Dermis blood vessel endothelial cell (primary cell): ENCODE measurements at places on chromosomes 12 and 14. TPM values are rescaled to one million over a fixed set of nuclear protein-coding genes. Genes with fewer than 3 reads are reported as not detected.

RAPGEF3 gene
- 52.0 and 106 TPM in 2 replicates for total RNA-seq

DNA sequence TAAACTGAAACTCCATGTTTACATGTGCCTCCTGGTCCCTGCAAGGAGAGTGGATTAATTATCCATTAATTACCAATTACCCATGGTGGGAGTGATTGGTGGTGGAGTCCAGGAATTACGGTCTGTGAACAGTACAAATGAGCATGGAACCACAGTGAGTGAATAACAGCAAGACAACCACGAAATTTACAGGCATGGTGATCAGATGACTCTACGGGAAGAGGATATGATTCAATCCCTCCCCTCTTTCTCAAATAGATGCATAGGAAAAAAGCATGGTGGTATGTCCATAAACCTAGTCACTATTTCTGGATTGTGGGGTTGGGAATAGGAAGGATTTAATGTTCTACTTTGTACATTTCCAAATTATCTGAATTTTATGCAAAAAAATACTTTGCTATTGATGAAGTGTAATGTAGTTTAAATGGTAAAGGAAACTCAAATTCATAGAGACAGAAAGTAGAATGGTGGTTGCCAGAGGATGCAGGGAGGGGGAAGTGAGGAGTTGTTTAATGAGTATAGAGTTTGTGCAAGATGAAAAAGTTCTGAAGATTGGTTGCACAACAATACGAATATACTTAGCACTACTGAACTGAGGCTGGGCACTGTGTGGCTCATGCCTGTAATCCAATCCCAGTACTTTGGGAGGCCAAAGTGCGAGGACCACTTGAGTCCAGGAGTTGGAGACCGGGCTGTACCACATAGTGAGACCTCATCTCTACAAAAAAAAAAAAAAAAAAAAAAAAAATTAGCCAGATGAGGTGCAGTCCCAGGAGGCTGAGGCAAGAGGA, 41.2 kb upstream of the C12orf75 start:
- DNase-seq: peak; percentile 56

DNA sequence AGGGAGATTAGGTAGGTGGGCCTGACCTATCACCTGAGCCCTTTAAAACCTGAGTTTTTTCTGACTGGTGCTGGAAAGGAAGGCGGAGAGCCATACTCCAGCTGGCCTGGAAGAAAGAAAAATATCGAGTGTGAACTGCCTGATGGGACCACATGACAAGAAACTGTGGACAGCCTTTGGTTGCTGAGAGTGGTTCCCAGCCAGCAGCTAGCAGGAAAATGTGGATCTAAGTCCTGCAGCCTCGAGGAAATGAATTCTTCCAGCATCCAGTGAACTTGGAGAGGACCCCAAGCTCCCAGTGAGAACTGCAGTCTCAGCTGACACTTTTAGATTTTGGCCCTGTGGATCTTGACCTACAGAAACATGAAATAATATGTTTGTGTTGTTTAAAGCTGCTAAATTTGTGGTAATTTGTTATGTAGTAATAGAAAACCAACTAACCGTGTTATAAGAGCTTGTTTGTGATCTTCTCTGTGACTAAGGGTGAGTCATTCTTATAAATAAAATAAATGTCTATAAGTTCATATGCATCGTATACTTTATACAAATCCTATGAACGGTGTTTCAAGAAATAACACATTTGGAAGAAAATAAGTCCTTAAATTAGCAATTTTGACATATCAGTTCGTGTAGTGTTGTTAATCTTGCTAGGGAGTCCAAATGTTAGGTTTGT, 359.6 kb downstream of the BMP4 start:
- no peak for DNase-seq

DNA sequence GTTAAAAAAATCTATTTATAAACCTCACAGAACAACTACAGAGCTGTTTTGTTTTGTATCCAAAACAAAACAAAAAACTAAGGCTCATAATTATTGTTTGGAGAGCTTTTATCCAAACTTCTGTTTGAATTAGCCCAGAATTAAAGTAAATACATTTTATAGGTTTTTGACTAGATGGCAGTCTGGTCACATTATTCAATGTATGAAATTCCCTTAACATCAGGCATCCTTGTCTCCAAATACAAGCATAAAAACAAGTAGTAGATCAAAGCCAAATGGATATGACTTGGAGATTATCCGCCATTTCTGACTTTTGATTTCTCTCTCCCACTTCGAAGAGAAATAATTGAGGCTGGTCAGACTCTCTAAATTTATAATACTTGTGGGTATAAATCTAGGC, 63.5 kb downstream of the SLC38A1 start:
- DNase-seq: no peak

DNA sequence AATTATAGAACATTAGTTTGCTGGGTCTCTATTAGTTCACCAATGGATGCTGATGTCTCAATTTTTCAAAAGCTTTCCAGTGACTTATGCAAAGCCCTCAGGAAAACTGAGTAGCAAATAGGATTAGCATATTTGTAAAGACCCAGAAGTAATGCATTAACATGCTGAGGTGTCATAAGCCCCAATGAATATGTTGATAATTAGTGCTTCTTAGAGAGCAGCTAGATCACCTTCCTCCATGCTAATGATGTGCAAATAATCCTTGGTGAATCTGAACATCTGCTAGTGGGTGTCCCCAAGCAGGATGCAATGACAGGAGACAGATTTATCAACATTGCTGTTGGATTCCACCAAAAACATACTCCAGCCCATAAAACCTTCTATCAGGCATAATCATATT, 19.0 kb downstream of the IFNG start:
- DNase-seq: no peak

- DNase-seq: no peak
Observed at GRCh38 chr14:101174522-101174838, 271.0 kb upstream of the RTL1 start.

- no peak for DNase-seq
Observed at GRCh38 chr12:23855813-23856212, 93.7 kb downstream of the SOX5 start.

DNA sequence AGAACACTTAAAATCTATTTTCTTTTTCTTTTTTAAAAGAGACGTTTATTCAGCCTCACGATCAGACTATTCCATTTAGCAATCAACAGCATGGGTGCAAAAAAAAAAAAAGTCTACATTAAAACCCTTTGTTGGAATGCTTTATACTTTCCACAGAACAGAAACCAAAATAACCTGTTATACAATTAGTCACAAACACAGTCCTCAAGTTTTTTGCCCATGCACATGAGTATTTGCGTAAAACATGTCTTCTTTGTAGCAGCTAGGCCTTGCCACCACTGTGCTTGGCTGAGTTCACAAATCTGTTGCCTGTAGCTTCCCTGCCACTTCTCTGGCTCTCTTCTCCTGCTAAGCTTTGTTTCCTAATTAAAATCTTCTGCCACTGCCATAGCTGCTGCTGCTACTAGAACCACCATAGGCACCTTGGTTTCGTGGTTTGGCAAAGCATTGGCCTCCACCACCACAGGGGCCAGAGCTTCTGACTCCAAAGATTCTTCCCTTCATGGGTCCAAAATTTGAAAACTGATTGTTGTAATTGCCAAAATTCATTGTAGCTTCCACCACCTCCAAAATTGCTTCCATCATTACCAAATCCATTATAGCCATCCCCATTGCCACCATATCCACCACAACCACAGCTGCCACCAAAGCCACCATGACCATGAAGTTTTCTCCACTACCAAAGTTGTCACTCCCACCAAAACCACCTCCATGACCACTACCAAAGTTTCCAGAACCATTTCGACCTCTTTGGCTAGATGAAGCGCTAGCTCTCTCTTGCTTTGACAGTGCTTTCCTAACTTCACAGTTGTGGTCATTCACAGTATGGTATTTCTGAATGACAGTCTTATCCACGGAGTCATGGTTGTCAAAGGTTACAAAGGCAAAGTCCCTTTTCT, 38.1 kb downstream of the KLRG1 start:
- no peak for DNase-seq

DNA sequence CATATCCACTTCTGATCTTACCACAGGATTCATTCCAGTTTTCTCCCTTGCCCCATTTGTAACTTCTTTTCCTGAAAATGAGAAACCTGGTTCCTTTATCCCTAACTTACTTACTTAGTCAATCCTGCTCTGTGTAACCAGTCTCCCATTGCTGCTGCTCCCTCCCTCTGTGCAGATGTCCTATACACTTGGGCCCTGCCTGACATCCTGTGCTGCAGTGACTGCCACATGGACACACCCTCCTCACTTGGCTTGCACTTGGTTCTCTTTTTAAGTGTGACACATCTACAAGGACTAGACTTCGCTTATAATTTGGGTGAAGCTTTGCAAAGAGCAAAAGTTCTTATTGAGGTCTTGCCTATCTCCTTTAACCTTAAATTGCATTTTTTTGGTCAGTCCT, 51.4 kb downstream of the FGD4 start:
- peak; percentile 44 for DNase-seq

GRCh38 chr12:24373004-24373403, 423.5 kb upstream of the SOX5 start:
- DNase-seq: no peak

DNA sequence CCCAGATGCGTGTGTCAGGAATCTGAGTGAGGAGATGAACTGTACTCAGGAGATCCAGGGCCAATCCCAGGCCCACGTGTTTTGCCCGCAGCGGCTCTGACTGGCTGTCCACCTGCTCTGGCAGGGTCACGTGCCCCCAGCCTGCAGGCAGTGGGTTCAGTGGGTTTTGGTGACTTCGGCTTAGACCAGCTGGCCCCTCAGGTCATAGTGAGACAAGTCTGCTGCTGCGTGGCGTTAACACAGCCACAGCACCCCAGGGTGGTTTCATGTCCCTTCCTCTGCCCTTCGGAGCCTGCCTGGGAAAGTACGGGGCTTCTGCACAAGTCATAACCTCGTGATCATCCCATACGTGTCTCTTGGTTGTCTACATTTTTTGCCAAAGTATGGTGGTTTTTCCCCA, 2.6 kb downstream of the FBRSL1 start:
- DNase-seq: no peak

DNA sequence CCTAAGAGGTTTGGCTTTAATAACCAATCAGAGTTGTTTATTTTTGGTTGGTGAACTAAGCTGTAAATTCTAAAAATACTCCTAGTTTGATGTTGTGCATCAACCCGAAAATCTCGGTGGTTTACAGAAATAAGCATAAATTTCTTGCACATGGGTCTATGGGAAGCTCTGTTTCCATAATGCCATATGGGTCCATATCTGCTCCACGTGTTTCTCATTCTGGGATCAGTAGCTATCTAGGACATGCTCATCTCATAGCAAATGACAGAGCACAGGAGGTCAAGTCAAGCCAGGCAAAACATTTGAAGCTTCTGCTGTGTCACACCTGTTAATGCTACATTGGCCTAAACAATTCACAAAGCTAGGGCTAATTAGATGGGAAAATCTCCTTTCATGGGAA, 23.1 kb downstream of the NUP37 start:
- no peak for DNase-seq

GRCh38 chr14:67391268-67391667, 20.7 kb downstream of the PLEK2 start:
- DNase-seq: no peak

GRCh38 chr14:21220874-21221477, 48.3 kb downstream of the HNRNPC start:
- peak; percentile 24 for DNase-seq

DNA sequence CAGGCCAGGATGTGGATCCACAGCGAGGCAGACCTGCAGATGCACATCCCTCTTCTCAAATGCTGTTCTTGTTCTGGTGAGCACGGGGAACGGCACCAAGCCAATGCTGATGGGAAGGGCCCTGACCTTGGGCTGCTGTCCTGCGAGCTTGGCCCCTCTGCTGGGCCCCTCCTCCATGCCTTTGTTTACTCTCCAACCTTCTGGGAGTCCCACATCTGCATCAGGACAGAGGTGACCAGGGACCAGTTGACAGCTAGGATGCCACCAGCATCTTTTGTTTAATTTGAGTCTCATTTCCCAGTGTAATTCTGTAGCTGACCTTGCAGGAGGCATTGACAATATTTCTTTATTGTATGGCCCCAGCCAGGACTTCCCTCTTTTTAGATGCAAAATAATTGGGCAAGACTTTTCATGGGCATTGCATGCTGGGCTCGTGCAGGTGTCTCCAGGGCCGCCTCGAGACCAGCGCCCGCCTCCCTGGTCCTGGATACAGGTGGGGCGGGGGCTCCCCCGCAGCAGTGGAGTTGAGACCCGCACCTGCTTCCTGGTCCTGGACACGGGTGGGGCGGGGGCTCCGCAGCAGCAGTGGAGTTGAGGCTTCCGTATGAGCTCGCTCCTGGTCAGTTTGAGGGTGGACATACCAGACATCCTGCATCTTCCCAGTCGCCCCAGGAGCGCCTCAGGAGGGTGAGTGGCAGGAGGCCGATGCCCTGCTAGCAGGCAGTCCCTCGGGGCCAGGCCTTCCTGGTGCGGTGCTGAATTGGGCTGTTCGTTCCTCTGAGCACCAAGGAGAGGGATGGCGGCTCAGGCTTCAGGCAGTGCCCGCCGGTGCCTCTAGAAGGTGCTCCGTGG, 11.4 kb downstream of the PACS2 start:
- DNase-seq: no peak

DNA sequence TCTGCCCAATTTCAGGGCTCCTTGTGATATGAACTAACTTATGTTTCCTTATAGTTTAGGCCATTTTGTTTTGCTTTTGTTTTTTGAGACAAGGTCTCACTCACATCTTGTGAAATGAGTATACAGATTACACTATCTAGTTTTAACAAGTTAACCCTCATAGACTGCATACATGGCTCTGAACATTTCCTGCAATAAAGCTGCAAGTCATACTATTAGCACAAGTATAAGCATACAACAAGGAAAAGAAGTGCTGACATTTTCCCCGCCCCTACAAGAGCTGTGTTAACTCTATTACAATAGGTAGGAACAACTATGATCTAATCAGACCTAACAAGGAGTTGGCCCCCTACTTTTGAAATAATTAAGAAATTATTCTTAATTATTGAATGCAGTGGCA, 35.9 kb downstream of the CCDC177 start:
- no peak for DNase-seq

- DNase-seq: no peak
Observed at GRCh38 chr14:32578181-32578580, 249.1 kb downstream of the AKAP6 start.

GRCh38 chr12:46380022-46380796, 7.6 kb upstream of the SLC38A2 start:
- DNase-seq: no peak

DNA sequence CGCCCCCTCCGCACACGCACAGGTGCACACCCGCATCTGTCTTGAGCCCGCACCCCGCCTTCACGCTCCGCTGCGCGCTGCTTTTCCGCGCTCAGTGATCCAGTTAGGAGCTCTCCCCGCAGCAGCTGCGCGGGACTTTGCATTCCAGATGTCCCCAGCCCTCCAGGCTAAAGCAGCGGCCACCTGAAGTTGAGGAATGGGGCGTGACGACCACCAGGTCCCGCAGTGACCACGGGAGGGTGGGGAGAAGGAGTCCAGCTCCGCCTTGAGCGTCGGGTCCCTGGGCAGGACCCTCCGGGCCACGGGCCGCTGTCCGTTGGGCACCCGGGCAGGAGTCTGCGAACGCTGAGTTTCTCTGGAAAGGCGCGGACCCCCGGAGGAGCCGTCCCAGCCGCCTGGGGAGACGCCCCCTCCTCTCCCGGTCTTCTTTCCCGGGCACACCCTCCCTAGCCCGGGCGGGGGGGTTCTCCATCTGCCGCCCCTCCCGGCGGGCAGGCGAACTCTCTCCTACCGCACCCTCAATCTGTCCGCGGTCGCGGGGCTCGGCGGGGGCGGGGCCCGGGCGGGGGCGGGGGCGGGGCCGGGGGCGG, 334 bp upstream of the TMEM132C start:
- no peak for DNase-seq
